ENCODE measurements at places on chromosomes 12 and 14.

DNA sequence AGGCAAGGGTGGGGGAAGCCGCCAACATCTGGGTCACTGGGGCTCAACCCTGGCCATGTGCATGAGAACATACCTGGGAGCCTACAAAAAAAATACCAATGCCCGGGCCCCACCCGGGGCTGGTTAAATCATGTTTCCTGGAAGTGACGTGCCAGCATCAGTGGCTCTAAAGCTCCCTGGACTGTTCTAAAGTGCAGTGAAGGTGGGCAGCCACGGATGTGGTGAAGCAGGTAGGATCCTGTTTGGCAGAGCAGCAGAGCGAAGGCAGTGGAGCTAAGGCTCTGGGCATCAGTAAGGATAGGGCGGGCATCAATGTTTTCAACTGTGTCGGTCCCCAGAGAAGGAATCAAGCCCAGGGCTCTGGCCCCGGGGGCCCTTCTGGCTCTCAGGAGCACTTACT, 525 bp upstream of the GPR68 start:
- DNase-seq, result no peak

- DNase-seq, result no peak
Observed at GRCh38 chr12:112965643-112966042, 12.7 kb upstream of the OAS2 start.

- no peak for DNase-seq
Observed at GRCh38 chr12:25690996-25691864, 138.1 kb upstream of the LMNTD1 start.

GRCh38 chr12:19428246-19428645, 11.0 kb upstream of the AEBP2 start:
- DNase-seq, result no peak

GRCh38 chr14:21300892-21301291, 21.0 kb downstream of the RPGRIP1 start:
- DNase-seq, result no peak

DNA sequence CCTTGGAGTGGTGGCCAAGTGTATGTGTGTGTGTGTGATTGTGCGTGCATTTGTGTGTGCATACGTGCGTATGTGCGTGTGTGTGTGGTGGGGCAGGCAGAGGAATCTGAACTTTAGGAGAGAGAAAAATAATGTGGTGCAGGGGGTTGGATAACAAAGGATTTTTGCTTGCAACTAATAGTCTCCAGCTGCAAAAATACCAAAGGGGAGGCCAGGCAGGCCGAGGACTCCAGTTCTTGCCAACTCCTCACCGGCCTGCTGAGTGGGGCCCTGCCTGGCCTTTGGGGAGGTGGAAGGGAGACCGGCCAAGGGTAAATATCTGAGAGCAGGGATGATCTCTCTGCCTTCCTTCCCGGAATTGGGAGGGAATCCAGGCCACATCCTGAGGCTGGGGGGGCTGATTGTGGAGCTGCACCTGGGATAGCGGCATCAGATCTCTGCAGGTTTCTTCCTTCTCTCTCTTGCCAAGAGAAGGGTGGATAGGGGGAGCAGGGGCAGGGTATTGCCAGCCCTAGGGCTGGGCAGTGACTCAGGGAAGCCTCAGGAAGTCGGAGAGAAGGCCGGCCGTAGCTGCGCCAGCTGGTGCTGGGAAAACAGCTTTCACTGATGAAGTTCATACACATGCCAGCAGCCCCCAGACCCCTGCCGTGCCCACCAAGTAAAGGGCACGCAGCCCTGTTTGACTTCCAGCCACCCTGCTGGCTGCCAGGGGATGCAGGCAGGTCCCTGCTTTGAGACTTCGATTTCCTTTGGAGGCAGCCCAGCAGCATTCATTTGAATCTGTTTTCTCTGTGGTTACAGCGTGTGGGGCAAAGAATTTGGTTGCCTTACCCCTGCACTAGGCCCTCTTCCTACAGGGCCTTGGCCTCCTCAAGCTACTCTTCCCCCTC, 4.6 kb upstream of the LRP1-AS start:
- peak; percentile 66 for DNase-seq

- DNase-seq, result no peak
Observed at GRCh38 chr14:22547313-22547947, 41.6 kb downstream of the DAD1 start.

DNA sequence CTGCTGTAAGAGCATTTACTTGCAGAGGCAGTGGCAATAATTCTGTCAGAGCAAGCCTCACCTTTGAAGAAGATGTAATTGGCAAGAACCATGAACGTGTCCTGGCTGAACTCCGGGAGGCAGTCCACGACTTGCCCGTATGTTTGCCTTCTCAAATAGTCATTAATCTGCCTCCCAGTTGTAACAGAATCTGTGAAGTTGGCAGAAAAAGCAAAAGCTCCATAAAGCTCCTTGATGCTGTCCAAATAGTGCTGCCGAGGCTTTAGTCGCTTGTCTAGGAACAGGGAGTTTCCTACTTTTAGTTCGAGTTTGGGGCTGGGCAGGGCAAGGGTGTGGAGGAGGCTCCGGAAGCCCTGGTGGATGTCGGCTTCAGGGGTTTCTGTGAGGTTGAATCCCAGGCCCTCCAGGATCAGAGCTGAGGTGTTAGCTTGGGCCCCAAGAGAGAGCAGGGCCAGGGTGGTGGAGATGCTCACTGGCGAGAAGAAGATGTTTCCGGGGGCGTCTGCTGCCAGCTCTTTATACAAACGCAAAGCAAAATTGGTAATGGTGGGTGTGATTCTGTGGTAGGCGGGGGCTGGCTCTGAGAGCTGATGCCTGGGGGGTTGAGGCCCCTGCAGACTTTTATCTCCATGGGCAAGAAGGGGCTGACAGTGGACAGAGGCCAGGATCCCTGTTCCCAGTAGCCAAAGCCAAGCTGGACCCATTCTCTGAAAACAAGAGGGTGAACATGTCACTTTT, 4.4 kb downstream of the SERPINA11 start:
- DNase-seq, result no peak

DNA sequence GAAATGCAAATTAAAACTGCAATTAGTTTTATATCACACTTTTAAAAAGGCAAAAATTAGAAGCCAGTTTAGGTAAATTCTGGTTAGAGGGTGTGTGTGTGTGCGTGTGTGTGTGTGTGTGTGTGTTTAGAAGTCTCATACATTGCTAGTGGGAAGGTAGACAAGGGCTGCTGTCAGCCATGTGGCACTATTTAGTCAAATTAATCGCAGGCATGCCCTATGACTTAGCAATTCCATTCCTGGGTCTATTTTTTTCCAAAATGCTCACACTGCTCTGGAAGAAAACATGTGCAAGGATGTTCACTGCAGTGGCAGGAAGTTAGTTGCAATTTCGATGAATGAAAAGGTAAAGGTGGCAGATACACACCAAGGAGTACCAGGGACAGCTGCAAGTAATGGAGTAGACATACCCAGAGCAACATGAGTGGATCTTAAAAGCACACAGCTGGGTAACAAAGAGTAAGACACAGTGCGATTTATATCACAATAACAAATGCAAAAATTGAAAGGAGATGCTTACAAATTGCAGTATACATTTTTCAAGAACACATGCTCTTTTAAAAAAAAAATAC, 11.6 kb downstream of the CAPZA3 start:
- no peak for DNase-seq

- peak; percentile 12 for DNase-seq
Observed at GRCh38 chr14:50061664-50062437, 54.5 kb downstream of the VCPKMT start.

DNA sequence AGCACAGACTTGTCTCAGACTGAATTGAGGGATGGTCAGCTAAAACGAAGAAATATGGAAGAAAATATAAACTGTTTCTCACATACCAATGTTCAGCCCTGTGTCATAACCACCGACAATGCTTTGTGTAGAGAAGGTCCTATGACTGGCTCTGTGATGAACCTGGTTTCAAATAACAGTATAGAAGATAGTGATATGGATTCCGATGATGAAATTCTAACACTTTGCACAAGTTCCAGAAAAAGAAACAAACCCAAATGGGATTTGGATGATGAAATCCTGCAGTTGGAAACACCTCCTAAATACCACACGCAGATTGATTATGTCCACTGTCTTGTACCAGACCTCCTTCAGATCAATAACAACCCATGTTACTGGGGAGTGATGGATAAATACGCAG, 7.9 kb upstream of the MAPK1IP1L start:
- no peak for DNase-seq

- no peak for DNase-seq
Observed at GRCh38 chr12:113794774-113795173, 171.4 kb downstream of the RBM19 start.

DNA sequence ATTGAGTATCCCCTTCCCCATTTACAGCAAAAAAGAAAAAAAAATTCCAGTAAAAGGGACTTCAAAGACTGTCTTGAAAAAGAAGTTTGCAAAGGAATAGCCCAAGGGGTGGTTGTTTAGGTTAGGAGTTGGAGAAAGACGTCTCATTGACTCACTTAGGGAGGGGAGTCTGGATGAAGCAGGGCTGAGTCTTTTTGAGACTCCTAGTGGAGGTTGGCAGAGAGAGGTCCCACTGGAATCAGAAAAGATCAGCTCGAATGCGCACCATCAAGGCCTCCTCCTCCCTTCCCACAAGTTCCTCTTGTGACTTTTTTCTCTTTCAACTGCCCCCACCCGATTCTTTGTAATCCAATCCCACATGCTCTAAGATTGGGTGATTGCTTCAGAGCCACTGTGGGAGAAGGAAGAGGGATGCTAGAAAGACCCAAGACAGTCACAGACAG, 1.9 kb downstream of the ARHGEF40 start:
- DNase-seq, result no peak

DNA sequence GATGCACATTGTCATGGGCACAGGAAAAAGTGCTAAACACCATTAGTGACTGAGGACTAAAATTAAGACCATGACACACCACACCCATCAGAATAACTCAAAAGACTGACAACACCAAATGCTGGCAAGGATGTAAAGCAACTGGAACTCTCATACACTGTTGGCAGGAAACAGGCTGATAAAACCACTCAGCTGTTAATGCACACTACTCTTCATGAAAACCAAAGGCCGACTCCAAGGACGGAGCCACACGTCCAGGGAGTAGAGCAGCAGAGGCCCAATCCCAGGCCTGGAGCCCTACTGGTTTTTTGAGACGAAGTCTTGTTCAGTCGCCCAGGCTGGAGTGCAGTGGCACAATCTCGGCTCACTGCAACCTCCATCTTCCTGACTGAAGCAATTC, 6.4 kb downstream of the RAD52 start:
- no peak for DNase-seq

DNA sequence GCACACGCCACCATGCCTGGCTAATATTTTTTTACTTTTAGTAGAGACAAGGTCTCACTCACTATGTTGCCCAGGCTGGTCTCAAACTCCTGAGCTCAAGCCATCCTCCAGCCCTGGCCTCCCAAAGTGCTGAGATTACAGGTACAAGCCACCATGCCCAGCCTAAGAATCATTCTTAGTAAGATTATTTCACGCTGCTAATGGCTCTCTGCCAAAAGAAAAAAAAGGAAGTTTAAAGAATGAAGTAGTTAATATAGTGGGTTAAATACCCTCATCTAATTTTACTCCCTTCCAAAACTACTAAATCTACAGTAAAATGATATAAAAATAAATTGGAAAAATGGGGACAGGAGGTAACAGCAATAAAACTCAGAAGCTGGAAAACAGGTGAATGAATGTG, 2.6 kb downstream of the ETFRF1 start:
- no peak for DNase-seq

DNA sequence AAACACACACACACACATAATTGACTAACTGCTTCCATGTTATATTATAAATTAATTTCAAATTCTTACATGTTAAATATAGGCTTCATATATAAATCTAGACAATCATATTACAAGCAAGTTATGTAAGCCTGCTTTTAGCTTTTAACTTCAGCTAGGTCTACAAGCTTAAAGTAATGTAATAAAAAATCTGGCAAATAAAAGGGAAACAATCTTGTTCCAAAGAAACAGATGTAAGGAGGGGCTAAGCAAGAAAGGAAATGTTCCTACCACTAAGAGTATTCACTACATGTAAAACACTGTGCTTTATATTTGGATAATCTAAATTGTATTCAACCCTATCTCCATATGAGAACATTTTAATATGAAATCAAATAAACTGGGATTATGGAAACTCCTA, 110.4 kb downstream of the SLC6A15 start:
- DNase-seq, result no peak

GRCh38 chr14:65769151-65769550, 356.6 kb downstream of the FUT8 start:
- DNase-seq, result no peak

DNA sequence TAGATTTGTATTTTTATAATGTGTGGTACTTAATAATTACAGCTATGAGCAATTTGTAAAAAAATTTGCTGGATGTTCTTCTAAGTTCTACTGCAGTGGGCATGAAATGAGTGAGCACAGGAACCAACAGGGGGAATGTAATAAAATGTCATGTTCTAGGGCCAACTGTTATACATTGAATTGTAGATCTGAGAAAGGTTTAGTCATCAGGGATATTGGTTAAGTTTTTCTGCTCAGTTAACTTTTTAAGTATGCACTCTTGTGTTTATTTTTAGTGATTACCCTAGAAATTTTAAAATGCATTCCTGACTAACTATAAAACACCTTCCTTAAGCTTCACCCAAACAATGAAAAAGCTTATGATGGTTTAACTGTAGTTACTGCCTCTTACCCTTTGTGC, 101.8 kb downstream of the CAND1 start:
- no peak for DNase-seq

DNA sequence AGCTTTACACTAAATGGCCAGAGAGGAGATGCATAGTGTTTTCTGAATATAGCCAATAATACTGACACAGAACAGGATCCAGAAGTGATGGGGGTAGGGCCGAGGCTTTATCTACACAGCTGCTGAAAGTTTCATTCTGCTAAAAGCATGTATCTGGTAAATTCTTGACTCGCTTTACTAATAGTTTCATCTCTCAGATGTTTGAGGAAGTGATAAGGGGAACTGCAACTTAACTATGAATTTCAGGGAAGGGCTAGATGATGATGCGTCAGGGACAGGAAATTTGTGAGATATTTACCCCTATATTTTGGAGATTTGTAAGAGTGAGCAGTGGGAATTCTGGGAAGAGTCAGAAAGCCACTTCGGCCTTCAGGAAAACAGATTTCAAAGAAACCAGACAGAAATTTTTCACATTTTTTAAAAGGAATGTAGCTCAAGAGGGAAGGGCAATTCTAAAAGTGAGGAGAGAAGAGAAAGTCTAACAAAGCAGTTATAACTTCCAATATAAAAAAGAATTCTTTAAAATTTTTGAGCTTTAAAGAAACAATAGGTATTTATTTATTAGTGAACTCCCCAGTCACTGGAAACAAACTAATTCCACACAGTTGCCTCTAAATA, 243.1 kb downstream of the BCAT1 start:
- no peak for DNase-seq

- DNase-seq, result no peak
Observed at GRCh38 chr14:94470311-94470710, 5.7 kb downstream of the SERPINA9 start.

DNA sequence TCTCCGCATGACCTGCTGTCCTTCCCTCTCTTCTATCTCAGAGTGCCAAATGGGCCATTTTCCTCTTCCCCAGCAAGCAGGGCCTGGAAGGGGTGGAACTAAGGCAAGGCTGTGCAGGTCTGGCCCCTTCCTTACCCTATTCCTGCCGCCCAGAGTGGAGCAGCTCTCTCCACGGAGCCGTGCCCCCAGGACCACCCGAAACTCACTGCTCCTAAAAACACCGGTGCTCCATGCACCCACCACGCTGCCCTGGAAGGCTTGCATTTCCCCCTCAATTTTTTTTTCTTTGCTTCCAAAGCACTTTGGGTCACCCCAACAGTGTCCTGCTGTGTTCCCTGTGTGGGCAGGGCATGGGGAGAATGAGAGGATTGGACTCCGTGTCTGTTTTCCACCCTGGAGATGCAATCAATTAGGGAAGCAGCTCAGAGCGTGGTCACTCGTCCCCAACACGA, 48.5 kb upstream of the MEG3 start:
- no peak for DNase-seq

Data from COR-L47 (cell line).